ENCODE measurements at places on chromosomes 1 and 21. TPM values are rescaled to one million over a fixed set of nuclear protein-coding genes. Genes with fewer than 3 reads are reported as not detected.

IL20 gene
- not detected for total RNA-seq

PLA2G2F gene
- total RNA-seq = not detected

DDR2 gene
- 10.5 TPM for total RNA-seq

ATP6V0B gene
- total RNA-seq = 202 TPM

ZYG11A gene
- not detected for total RNA-seq

OR14K1 gene
- not detected for total RNA-seq

SAMSN1 gene
- 21.4 TPM for total RNA-seq

- peak overlapping the region; percentile 35 for H3K4me3 ChIP-seq
- H3K36me3 ChIP-seq = no peaks in the 10 kb centered on the region
- peak overlapping the region; percentile 95 for H3K27ac ChIP-seq
- peaks cover 12% of the 10 kb centered on the region for H3K4me1 ChIP-seq
- H3K27me3 ChIP-seq = no peaks in the 10 kb centered on the region
- no peak for DNase-seq
These were observed 23.5 kb upstream of the DDOST start for GRCh38 chr1:20684651-20685050.

GRCh38 chr1:2382621-2383361, 8.6 kb downstream of the MORN1 start:
- no peak overlapping the region for H3K4me3 ChIP-seq
- no peaks in the 10 kb centered on the region for H3K4me1 ChIP-seq
- H3K27ac ChIP-seq = no peak overlapping the region
- no peak for DNase-seq
- no peaks in the 10 kb centered on the region for H3K27me3 ChIP-seq
- H3K36me3 ChIP-seq = no peaks in the 10 kb centered on the region

DNA sequence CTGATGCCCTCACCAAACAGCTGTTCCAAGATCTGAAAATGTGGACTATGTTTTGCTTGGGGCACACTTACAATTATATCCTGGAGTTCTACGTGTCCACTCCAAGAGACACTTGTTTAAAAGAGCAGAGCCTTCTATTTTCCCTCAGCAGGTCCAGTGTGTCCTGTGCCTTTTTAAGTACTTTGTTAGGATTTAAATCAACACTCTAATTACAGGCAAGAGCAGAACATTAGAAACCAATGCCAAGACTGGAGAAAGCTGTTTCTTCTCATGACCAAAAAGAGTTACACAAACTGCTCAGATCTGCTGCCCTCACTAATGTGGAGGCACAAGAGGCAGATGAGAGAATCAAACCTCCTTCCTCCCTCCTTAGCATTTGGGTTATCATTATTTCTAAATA, 452.9 kb downstream of the LMO4 start:
- H3K4me1 ChIP-seq = no peaks in the 10 kb centered on the region
- no peak for DNase-seq
- no peak overlapping the region for H3K4me3 ChIP-seq
- H3K36me3 ChIP-seq = no peaks in the 10 kb centered on the region
- no peak overlapping the region for H3K27ac ChIP-seq

- no peak overlapping the region for H3K27ac ChIP-seq
- no peak for DNase-seq
- H3K36me3 ChIP-seq = no peaks in the 10 kb centered on the region
- H3K4me3 ChIP-seq = no peak overlapping the region
These were observed 24.0 kb downstream of the ELAPOR1 start for GRCh38 chr1:109137958-109138357.

- no peak overlapping the region for H3K27ac ChIP-seq
- H3K36me3 ChIP-seq = peaks cover 18% of the 10 kb centered on the region
- no peaks in the 10 kb centered on the region for H3K27me3 ChIP-seq
These were observed 44.4 kb downstream of the TM2D1 start for GRCh38 chr1:61680500-61680899.

- H3K4me1 ChIP-seq = no peaks in the 10 kb centered on the region
- H3K36me3 ChIP-seq = no peaks in the 10 kb centered on the region
- H3K4me3 ChIP-seq = no peak overlapping the region
- no peaks in the 10 kb centered on the region for H3K27me3 ChIP-seq
- no peak for DNase-seq
- no peak overlapping the region for H3K27ac ChIP-seq
These were observed 70.7 kb upstream of the USP24 start for GRCh38 chr1:55285834-55286233.

DNA sequence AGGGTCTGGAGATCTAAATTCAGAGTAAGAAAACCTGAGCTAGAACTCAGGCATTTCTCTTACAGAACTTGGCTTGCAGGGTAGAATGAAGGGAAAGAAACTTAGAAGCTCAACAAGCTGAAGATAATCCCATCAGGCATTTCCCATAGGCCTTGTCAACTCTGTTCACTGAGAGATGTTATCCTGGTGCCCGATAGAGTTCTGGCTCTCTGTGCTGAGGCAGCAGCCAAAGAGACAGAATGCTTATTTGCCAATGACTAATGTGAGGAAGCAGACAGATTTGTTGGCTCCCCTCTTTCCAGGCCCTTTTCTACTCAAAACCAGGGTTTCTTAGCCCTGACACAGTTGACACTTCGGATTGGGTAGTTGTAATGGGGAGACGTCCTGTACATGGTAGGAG, 22.3 kb upstream of the TRIM45 start:
- no peaks in the 10 kb centered on the region for H3K36me3 ChIP-seq
- no peaks in the 10 kb centered on the region for H3K27me3 ChIP-seq
- no peak for DNase-seq

DNA sequence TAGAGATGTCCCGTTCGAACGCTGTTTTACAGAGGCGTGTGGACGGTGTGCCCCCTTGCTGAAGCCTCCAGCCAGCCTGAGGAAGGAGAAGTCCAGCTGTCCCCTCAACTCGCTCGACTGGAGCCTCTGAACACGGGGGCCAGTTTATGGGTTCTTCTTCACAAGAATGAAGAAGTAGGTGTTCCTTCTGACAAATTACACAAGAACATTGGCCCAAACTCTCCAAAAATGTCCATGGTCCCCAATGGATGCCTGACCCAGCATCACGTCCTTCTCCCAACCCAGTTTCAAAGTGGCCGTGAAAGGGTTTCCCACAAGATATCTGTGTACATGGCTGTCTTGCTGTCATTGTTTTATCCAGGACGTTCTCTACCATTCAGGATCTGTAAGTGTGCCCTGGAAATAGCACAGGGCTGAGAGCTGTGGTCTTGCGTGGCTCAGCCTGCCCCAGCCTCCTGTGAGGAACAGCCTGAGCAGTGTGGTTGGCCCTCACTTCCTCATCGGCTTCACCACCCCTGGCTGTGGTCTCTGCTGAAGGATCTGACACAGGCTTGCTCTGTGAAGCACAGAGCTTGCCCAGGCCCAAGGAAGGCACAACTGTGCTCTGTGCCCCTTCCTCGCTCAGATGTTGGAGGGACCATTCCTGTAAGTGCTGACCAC, 1.0 kb upstream of the S100B start:
- DNase-seq = no peak
- H3K4me3 ChIP-seq = no peak overlapping the region
- H3K4me1 ChIP-seq = peaks cover 20% of the 10 kb centered on the region
- no peaks in the 10 kb centered on the region for H3K36me3 ChIP-seq
- no peaks in the 10 kb centered on the region for H3K27me3 ChIP-seq

DNA sequence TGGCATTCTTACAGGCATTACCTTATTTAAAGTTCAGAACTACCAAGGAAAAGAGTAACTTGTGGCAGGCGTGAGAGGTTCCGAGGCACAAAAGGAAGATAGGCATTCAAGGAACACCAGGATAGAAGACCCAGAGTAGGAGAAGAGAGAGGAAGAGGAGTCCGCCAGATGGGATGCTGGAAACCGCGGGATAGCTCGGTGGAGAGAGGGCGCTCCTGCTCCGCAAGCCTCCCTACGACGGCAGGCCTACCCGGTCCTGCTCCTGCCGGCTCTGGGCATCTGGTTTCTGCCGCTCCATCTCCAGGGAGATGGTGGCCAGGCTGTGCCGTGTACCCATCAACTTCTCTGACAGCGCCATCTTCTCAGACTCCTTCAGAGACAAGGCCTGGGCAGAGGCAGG, 5.4 kb upstream of the NBPF1 start:
- no peak overlapping the region for H3K4me3 ChIP-seq
- no peak overlapping the region for H3K27ac ChIP-seq
- peak; percentile 24 for DNase-seq
- no peaks in the 10 kb centered on the region for H3K27me3 ChIP-seq

DNA sequence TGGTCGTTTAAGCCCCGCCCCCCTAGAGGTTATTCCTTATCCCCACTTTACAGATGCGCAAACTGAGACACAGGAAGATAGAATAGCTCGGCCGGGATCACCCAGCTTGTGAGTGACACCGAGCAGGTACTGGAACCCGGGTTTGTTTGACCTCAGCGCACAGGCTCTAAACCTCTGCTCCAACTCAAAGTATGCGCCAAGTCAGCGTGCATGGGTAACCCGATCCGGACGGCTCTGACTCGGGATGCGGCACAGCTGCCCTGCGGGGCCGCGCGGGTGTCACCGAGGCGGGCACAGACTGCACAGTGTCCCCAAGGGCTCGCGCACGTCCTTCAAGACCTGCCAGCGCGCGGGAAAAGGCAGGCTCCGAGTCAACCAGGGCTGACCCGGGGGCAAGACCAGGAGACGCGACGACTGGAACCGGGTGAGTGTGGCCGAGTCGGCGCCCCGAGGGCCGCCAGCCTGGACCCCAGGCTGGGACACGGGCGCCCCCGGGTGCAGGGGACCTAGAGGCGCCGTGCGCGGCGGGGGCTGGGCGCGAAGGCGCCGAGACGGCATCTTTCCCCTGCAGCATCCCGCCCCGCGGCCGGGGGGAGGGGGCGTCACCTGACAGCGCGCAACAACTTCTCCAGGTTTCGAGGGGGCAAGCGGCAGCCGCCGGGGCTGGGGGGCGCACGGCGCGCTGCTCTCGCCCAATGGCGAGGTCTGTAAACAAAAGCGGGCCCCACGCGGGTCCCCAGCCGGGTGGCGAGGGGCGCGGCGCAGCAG, 101.9 kb upstream of the SOD1 start:
- H3K36me3 ChIP-seq = no peaks in the 10 kb centered on the region
- H3K4me1 ChIP-seq = peaks cover 22% of the 10 kb centered on the region
- no peaks in the 10 kb centered on the region for H3K27me3 ChIP-seq
- no peak overlapping the region for H3K4me3 ChIP-seq
- H3K27ac ChIP-seq = no peak overlapping the region
- DNase-seq = peak; percentile 85

DNA sequence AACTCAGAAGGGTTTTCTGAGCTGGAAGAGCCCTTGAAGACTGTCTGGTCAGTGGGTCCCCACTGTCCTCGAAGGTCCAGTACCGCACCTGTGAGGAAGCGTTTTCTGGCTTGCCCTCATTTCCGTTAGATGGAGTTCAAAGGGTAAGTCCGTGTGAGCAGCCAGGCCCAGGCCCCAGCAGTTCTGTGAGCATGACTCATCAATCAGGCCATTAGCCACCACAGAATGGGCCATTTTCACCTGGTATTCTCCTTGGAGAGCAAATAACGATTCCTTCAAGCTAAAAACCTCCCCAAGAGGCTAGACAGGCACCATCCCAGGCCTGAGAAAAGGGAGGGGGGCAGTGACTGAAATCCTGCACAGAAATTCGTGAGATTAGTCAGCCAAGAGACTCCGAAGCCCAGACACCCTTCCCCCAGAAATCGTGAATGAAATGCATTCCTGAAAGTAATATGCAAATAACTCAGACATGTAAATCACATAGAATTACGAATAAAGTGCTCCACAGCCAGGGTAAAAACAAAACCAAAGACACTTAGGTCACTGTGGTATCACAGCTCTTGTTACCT, 66.0 kb downstream of the BCAR3 start:
- H3K27ac ChIP-seq = peak overlapping the region; percentile 38
- no peaks in the 10 kb centered on the region for H3K36me3 ChIP-seq
- H3K4me1 ChIP-seq = peaks cover 40% of the 10 kb centered on the region
- H3K4me3 ChIP-seq = no peak overlapping the region

DNA sequence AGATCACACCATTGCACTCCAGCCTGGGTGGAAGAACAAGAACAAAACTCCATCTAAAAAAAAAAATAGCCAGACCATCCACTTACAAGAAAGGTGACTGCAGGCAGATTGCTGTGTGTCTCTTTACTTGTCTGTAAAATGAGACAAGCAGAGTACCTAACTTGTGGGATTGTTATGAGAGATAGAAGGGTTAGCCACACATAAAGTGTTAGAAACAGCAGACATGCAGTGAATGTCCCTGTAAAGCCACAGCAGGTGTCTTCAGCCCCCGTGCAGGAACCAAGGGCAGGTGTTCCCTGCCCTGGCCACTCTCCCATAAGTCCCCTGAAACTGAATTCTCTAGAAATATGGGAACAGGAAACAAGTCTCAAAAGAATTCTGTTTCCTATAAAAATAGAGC, 40.8 kb upstream of the EFHD2 start:
- no peaks in the 10 kb centered on the region for H3K36me3 ChIP-seq
- peaks cover 10% of the 10 kb centered on the region for H3K4me1 ChIP-seq
- no peak overlapping the region for H3K27ac ChIP-seq
- H3K27me3 ChIP-seq = no peaks in the 10 kb centered on the region
- DNase-seq = no peak

DNA sequence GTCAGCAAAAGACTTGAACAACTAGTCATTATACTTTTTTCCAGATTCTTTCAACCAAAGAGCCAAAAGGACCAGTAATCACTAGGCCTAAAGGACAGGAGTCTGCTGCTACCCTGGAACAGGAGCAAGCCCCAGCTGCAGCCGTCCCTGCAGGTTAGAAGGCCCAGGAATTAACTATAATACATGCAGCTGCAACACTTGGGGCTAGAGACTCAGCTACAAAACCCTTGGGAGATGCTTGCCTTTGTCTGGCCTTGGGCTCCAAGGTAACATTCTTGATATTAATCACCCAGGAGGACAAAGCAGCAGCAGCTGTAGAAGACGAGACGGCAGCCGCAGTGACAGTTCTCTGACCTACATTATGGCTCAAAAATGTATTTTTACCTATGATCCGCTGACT, 841.2 kb upstream of the ADGRL4 start:
- no peak for DNase-seq
- H3K27ac ChIP-seq = no peak overlapping the region
- no peaks in the 10 kb centered on the region for H3K27me3 ChIP-seq
- no peaks in the 10 kb centered on the region for H3K36me3 ChIP-seq
- H3K4me3 ChIP-seq = no peak overlapping the region
- H3K4me1 ChIP-seq = no peaks in the 10 kb centered on the region

DNA sequence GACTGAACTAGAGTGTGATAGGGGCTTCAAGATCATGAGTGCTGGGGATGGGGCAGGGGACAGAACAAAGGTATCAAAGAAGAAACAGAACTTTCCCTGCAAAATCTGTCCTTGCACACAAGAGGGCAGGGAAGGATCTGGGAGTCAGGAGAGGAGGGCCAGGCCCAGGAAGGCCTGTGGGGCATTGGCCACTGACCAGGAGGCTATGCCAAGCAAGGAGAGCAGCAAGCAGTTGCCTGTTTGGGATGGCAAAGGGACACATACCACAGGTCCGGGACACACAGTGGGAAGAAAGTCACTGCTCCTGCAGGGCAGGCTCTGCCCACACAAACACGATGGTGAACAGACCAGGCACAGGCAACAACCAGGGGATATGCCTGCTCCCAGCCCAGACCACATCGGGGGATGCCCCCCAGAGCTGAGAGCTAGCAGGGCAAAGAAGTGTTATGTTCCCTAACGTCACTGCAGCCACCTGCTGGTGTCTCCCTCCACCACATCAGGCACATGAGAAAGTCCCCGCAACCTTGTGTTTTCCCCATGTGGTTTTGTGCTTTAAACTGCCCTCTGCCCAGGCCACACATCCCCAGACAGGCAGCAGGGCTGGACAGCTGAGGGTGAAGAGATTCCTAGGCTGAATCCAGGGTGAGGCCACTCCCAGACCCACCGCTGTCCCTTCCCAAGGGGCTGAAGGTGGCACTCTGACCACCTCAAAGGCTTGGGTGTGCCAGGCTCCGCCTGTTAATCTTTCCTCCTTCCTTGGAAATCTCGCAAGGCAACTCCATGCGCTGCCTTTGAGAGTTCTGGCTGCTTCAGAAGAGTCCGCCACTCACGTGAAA, 53.6 kb downstream of the KIF21B start:
- no peak overlapping the region for H3K4me3 ChIP-seq
- H3K36me3 ChIP-seq = no peaks in the 10 kb centered on the region
- no peak overlapping the region for H3K27ac ChIP-seq
